ENCODE measurements at places on chromosomes 6 and 20.

DNA sequence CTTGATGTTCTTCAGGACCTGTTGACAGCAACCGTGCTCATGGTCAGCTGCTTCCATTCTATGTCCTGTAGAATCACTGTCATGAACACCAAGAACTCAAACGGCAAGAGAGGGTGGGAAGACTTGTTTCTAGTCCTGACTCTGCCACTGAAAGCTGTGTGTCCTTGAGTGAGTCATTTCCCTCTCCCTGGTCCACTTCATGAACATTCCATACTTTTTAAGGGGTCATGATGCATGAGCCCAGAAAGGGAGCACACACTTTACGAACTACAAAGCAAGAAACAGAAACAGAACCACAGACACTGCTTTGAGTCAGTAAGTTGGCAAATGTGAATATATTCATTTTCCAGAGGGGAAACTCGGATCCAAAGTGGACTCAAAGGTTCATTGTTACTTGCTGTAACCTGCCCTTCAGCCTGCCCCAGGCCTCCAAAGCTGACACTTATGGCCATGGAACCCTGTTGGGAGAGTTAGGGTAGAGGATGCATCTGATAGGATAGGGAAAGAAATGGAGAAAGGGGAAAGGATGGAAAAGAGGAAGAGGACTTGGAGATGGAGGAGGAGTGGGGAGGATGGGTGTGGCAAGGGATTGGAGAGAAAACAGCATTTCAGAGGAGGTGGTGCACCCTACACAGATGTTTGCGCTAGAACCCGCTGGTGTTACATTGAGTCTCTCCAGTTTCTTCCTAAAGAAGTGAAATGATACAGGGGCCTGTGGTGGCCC is 129.8 kb downstream of the FOXO3 start:
- peak; percentile 61 for DNase-seq

GRCh38 chr20:17849901-17850683 is 118.5 kb downstream of the SNX5 start:
- DNase-seq: peak; percentile 99

GRCh38 chr20:17142666-17143065 is 84.2 kb upstream of the PCSK2 start:
- no peak for DNase-seq

- DNase-seq: no peak
Measured at GRCh38 chr6:112231164-112231563, 23.2 kb downstream of the LAMA4 start.

DNA sequence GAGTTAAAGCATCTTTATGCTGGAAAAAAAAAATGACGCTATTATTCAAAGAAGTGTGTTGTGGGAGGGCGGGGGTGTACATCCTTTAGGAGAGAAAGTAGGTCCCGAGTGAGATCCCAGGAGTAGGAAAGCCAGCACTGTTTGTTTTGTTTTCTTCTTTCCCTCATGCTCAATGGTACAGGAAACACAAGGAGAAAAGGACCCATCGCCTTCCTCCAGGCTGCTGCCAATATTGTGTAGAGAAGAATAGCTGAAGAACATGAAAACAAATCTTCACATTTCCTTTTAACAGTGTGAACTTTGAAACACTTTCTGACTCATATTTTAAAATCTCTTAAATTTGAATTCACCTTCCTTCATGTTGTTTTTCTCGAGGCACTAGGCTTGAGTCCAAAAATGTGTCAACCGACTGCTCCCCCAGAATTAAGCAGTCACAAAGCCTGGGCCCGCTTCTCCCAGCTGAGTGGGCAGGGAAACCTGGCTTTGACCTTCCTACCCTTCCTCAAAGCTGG is 22.3 kb downstream of the PPP1R16B start:
- no peak for DNase-seq

DNA sequence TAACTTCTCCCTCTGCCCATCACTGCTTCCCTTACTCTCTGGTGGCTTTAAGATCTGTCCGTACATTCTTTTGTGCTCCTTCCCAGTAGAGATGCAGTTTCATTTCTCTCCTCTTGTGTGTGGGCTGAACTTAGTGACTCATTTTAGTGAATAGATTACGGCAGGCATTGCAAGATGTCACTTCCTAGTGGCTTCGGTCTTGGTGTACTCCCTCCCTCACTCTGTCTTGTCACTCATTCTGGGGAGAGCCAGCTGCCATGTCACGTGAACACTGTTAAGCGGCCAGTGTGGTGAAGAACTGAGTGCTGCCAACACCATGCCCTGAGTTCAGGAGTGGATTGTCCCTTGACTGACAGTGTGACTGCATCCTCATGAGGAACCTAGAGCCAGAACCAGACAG is 115.9 kb downstream of the OTOR start:
- peak; percentile 8 for DNase-seq

- DNase-seq: peak; percentile 13
Measured at GRCh38 chr20:25470045-25470444, 62.6 kb downstream of the GINS1 start.

- DNase-seq: no peak
Measured at GRCh38 chr20:61760731-61761130, 304.9 kb downstream of the TAF4 start.

DNA sequence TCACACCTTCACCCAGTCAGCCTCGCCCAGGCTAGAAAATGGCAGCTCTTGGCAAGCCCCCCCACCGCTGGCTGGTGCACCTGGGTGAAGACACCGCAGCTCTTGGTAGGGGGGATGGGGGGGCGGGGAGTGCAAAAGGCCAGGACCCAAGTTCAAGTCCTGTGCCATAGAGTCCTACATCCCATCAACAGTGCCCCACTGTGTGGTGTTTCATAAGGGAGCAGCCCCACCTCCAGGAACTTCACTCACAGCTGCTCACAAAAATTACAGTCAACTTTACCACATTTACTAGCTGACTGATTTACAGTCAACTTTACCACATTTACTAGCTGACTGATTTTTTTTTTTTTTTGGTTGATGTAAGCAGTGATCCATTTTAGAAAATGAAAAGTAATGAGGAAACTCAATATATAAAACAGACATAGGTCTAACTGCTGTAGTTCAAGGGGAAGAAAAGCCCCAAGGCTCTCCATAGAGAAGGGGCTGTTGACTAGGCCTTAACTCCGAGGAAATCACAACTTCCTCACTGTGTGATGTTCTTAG is 208.9 kb upstream of the SNX9 start:
- peak; percentile 21 for DNase-seq

GRCh38 chr6:113414511-113414910 is 442.6 kb upstream of the MARCKS start:
- peak; percentile 87 for DNase-seq

- no peak for DNase-seq
Measured at GRCh38 chr6:7433121-7433617, 43.6 kb downstream of the RIOK1 start.

DNA sequence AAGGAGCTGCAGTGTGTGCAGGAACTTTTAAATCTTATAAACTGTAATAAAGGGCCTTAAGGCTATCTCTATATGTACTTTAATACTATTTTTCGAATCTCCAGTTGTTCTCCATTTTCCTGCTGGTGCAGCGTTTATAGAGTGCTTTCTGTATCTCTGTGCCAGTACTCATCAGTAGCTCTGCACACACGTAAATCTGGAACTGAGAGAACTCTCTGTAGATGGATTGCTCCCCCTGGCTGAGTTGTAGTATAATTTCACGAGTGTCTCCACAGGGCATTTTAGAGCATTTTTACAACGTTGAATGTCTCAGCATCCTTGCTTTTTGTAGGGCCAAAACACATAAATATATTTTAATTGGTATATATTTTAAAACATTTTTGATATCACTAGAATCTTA is 256.5 kb downstream of the TRDN start:
- DNase-seq: no peak

DNA sequence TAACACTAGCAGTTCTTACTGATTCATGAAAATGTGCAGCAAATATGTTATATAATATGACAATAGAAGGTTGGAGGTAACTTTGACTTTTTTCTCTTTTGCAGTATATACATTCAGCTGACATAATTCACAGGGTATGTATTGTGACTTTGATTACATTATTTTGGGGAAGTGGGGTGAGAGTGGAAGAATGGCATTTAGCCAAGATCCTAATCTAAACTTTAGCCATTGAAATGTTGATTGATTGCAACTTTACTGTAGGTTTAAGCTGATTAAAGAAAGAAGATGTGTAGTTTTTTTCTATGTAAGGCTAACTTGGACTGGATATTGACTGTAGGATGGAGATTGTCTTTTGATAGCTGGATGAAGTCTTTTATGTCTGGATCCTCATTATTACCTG is 46.0 kb downstream of the MAPK14 start:
- DNase-seq: no peak

GRCh38 chr6:113402544-113402943 is 454.6 kb upstream of the MARCKS start:
- DNase-seq: no peak

DNA sequence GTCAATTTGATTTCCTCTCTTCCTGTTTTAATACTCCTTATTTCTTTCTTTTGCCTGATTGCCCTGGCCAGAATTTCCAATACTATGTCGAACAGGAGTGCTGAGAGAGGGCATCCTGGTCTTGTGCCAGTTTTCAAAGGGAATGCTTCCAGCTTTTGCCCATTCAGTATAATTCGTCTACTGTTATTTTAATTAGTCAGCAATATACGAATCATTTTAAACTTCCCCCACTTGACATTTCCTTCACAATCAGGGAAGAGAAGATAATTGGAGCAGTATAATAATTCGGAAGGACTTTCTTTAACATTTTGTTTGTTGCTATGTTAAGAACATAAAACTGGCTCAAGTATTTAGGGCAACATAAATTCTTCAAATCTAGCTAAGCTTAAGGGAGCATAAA is 860.3 kb upstream of the SLC35B3 start:
- no peak for DNase-seq

GRCh38 chr6:2900221-2900807 is 2.8 kb downstream of the SERPINB9 start:
- no peak for DNase-seq

- DNase-seq: no peak
Measured at GRCh38 chr6:107535626-107536025, 45.7 kb downstream of the SOBP start.

- no peak for DNase-seq
Measured at GRCh38 chr6:143276436-143276835, 174.1 kb downstream of the ADAT2 start.

DNA sequence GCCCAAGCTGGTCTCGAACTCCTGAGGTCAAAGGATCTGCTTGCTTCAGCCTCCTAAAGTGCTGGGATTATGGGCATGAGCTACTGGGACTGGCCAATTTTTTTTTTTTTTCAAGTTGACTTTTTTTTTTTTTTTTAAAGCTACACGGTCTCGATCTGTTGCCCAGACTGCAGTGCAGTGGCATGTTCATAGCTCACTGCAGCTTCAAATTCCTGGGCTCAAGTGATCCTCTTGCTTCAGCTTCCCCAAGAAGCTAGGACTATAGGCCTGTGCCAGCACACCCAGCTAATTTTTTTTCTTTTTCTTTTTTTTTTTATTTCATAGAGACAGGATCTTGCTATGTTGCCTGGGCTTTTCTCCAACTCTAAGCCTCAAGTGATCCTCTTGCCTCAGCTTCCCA is 59.5 kb downstream of the NCOA3 start:
- no peak for DNase-seq

DNA sequence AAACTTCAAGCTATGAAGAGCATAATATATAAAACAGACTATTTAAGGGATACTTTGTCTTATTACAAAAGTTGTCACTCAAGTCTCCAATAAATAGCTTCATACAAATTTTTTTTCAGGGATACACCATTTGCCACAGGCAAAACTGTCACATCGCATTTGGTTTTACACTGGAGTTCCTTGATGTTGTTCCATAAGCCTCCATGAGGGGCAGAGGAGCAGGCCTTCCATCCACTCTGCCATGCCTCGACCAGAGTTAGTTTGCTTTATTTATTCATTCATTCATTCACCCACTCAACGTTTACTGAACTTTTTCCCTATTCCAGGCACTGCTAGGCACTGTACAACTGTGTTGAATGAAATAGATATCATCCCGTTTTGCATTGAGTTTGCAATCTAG is 246.6 kb downstream of the PHF3 start:
- no peak for DNase-seq

- no peak for DNase-seq
Measured at GRCh38 chr20:10721137-10721896, 47.5 kb upstream of the JAG1 start.

- no peak for DNase-seq
Measured at GRCh38 chr6:24933868-24934401, 1.8 kb downstream of the RIPOR2 start.

DNA sequence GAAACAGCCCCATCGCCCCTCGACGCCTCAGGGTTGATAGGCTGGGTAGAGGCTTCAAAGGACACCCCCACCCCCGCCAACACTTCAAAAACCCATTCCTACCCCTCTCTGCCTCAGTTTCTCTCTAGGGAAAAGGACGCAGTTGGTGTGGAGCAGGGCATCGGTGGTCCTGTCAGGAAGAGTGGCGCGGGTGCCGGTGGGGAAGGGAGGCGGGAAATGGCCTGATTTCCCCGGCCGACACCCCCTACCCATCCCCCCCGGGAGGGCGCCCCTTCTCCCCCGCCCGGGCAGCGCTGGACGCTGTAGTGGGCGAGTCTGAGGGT is 367 bp downstream of the NRSN2 start:
- DNase-seq: no peak

- peak; percentile 67 for DNase-seq
Measured at GRCh38 chr6:7243179-7243981, 69.6 kb downstream of the SSR1 start.

DNA sequence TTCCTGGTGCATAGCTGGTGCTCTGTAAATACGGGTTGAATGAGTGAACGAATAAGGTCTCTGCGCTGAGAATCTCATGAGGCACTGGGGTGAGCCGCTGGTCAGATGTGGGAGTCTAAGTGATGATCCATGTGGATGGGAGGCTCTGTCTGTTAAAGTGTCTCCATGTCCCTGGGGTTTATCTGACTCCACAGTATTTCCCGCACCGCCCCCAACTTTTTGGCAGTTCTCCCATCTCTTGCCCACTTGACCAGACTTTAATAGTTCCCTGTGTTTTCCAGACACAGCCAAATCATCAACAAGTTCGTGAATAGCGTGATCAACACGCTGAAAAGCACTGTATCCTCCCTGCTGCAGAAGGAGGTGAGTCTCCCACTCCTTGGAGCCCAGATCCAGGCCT is 9.9 kb downstream of the BPIFA2 start:
- no peak for DNase-seq

DNA sequence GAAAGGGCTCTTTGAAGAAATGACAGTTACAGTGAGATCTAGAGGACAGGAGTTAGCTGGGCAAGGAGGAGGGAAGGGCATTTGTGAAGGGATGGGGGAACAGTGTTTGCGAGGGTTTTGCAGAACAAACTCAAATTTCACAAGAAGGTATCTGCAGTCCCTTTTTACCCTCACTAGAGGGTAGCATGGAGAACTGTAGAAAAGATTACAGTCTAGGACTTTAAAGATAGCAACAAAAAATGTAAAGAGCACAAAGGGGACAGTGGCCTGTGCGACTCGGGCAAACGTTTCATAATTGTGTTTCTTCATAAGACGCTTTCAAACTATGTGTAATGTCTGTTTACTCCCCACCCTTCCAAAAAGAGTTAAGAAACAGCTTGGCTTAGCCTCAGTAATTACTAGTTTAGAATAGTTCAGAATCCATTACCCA is 21.2 kb upstream of the ASXL1 start:
- DNase-seq: peak; percentile 51

GRCh38 chr20:3262566-3262965 is 23.6 kb upstream of the SLC4A11 start:
- DNase-seq: peak; percentile 41

Measured in EL (cell line).